ENCODE measurements at places on chromosomes 1 and 21.

GRCh38 chr1:156097499-156098178, 15.4 kb upstream of the MEX3A start:
- no peak for DNase-seq

- DNase-seq, result no peak
Observed at GRCh38 chr21:20647607-20648006, 350.6 kb upstream of the NCAM2 start.

DNA sequence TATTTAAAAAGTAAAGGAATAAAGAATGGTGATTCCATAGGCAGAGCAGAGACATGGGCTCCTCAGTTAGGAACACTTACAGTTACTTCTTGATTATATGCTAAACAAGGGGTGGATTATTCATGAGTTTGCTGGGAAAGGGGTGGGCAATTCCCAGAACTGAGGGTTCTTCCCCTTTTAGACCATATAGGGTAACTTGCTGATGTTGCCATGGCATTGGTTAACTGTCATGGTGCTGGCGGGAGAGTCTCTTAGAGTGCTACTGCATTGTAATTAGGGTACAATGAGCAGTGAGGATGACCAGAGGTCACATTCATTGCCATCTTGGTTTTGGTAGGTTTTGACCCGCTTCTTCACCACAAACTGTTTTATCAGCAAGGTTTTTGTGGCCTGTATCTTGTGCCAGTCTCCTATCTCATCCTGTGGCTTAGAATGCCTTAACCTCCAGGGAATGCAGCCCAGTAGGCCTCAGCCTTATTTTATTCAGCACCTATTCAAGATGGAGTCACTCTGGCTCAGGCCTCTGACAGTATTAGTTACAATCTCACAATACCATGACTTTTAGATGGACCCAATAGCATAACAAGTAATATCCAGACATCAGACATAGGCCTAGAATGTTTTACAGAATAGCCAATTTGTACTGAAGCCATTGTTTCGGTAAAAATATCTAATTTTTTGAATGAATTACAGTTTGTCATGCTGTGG, 106.8 kb downstream of the ZBTB18 start:
- DNase-seq, result no peak

GRCh38 chr1:8412183-8412831, 94.4 kb downstream of the SLC45A1 start:
- no peak for DNase-seq

DNA sequence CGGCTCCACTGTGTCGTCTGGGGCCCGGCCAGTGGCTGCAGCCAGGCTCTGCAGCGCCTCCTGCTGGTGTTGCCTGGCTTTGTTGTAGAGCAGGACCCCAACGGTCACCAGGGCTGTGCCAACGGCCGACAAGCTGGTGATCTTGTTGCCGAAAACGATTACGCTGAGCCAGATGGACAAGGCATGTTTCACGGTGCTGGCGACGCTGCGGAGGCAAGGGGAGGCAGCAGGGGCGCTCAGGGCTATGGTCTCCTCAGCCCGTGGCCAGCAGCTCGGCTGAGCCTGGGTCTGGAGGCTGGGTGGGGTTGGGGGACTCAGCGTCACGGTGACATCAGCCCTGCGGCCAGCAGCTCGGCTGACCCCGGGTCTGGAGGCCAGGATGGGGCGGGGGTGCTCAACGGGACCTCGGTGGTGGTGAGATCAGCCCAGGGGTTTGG, 7.0 kb upstream of the CDK11B start:
- DNase-seq, result peak; percentile 47

DNA sequence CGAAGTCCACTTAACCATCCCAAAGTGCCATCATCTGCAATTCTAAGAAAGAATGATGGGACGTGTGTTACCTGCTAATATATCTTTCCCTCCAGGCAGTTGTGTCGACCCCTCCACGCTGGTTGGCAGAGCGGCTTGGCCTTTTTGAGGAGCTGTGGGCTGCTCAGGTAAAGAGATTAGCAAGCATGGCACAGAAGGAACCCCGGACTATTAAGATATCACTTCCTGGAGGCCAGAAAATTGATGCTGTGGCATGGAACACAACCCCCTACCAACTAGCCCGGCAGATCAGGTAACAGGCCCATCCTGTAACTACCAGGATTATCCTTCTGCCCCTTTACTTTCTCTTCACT, 520 bp downstream of the TARS2 start:
- peak; percentile 20 for DNase-seq

Data from CD4-positive, alpha-beta T cell treated with Interleukin-17A for 4 hours (primary cell).